ENCODE measurements at places on chromosomes 16 and 17.

DNA sequence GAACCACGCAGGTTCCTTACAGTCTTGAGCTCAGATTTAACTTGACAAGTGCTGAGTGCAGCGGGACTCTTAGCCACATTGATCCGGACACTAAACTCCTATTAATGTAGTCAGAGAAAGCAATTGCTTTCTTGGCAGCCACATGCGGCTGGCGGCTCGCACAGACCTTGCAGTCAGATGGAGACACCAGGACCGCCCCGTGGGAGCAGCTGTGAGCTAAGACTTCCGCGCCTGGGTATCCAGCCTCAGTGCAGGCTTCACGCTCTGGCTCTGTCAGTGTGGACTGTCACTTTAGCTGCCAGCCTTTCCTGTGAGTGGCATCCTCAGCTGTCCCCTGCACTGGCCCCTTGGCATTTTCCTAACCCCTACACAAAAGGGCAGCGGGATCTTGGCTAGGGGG lies 80.9 kb upstream of the NLRP1 start:
- DNase-seq = no peak

- DNase-seq = no peak
Measured at GRCh38 chr16:65120831-65121721, 787 bp downstream of the CDH11 start.

DNA sequence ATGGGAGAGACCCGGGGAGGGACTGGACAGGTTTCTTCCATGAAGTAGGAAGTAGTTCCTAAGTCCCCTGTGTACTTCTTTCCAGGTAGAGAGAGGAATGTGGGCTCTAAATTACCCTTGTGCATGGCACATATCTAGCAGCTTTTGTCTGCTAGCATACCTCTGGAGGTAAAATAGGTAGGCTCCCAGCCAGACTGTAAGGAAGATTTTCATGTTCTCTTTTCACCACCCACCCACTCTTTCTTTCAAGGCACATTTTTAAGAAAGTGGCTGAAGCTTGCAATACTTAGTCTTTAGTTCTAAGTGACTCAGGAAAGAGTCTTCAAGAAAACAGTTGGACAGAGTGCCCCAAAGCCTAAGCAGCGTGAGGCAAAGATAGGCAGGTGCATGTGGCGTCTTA lies 9.2 kb downstream of the MINK1 start:
- DNase-seq = no peak

DNA sequence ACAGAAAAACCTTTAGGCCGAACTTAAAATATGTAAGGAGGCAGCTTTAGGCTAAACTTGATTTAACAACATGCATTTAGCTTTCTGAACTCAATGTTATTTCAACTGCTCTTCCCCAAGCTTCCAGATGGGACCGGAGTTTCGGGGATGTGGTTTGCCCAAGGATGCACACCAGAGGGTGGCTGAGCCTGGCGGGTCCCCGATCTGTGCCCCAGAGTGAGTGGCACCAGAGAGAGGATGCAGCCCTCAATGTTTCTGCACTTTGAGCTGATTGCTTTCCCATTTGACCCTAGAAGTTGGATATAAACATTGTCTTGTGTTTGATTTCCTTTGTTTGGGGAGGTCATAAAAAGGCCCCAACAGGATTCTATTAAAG lies 348.0 kb upstream of the TNRC6C start:
- DNase-seq = no peak

DNA sequence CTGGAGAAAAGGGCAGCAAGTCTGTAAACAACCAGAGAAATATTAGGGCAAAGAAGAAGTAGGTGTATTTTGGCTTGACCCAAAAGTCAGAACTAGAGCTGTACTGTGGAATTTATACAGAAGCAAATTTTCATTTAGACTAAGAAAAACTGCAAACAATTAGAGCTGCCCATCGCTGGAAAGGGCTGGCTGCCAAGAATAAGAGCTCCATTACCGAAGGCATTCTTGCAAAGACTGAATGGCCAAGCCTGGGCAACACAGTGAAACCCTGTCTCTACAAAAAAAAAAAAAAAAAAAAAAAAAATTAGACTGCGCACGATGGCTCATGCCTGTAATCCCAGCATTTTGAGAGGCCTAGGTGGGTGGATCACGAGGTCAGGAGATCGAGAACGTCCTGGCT lies 53.9 kb upstream of the TMC5 start:
- peak; percentile 28 for DNase-seq

- no peak for DNase-seq
Measured at GRCh38 chr16:27678955-27679354, 129.0 kb downstream of the KATNIP start.

DNA sequence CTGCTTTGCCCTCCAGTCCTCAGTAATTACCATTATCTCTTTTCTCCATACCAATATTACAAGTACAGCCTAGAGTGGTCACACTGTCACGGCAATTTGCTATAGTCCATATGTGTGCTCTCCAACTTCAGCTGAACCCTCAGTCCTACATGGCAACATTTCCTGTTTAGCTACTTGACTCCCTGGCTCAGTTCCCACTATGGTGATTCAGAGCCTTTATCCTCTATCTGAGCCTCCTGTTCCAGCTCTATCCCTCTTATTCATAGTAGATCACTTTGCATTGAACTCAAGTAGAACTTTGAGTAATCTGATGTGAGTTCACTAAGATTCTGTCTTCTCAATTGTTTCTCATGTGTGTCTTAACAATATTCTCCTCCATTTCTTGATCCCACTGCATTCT lies 43.7 kb upstream of the GOSR1 start:
- no peak for DNase-seq

GRCh38 chr17:1008008-1008761 lies 11.3 kb downstream of the TIMM22 start:
- DNase-seq = no peak

DNA sequence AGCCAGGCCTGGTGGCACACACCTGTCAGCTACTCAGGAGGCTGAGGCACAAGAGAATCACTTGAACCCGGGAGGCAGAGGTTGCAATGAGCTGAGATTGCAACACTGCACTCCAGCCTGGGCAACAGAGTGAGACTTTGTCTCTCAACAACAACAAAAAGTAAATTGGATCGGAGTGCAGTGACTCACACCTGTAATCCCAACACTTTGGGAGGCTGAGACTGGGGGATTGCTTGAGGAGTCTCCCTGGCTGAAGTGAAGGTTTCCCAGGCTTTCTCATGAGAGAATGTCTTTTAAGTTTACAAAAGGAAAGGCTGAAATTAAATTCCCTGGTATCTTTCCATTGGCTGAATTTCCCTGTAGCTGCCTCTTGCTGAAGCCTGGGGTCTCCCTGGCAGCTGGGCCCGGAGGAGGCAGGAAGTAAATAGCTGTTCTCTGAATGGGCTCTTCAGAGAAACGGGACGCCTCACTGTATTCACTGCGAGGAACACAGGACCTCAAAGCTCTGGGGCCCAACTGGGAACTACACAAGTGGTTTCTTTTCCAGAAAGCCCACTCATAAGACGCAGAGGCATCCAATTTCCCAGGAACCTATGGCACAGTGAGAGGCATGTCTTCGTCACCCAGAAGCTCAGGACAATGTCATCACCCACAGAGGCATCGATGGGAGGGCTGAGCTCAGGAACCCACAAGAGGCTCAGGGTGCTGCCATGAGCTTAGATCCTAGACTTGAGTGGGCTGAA lies 77.4 kb upstream of the SMURF2 start:
- DNase-seq = no peak

- DNase-seq = no peak
Measured at GRCh38 chr17:3851461-3852100, 5.5 kb upstream of the NCBP3 start.

GRCh38 chr17:80025140-80025539 lies 10.5 kb downstream of the TBC1D16 start:
- DNase-seq = no peak

- DNase-seq = no peak
Measured at GRCh38 chr17:4607261-4607741, 23.0 kb downstream of the SMTNL2 start.

GRCh38 chr17:2053380-2054261 lies 1.3 kb upstream of the HIC1 start:
- peak; percentile 48 for DNase-seq

DNA sequence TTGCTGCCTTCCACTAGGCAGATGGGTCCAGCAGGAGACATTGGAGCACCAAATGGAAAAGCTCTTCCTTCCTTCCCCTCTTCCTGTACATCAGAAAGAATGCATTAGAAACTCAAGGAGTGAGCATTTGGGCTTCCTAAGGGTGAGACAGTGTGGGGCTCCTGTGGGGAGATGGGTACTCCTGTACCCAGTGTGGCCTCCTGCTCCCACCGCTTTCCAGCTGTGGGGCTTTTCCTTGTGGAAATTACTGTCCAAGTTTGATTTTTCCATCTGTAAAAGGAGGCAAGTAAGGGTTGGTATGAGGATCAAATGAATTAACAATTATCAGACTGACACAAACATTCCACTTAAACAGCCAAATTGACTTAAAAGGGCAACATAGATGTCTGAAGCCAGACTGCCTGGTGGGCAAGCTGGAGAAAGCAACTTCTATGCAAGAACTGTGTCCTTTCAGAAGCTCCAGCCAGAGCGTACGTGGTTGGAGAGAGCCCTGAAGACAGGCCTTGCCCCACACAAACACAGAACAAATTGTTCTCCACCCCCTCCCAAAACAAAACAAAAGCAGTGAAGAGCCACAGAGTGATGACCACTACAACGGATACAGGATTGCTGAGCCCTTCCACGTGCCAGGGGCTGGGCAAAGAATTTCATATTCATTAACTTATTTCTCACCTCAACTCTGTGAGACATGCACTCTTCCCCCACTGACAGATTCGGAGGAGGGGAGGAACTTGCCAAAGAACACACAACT lies 23.1 kb upstream of the ALDH3A1 start:
- DNase-seq = no peak

- DNase-seq = no peak
Measured at GRCh38 chr16:35314298-35314697, 1854.9 kb downstream of the TP53TG3F start.

- no peak for DNase-seq
Measured at GRCh38 chr17:57108671-57109392, 23.8 kb downstream of the AKAP1 start.

- DNase-seq = no peak
Measured at GRCh38 chr16:14135704-14136103, 64.6 kb downstream of the MRTFB start.

DNA sequence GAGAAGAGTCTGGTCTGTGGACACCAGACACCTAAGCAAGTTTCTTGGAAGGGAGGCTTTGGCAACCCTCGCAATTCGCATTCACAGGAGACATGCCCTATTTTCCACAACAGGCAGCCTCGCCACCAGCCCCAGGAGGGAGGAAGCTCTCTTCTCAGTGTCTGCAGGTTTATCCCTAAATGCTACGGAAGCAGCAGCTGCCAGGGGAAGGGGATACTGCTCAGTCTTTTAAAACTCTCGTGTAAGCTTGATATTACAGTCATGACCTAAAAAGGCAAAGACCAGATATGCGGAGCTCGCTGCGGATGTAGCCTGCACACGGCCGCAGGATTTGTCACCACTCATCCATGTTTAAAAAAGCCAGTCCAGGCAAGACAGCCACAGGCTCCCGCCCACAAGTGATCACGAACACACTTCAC lies 159.2 kb upstream of the RPH3AL start:
- DNase-seq = no peak

- no peak for DNase-seq
Measured at GRCh38 chr16:58532414-58532813, 17.1 kb downstream of the SETD6 start.

DNA sequence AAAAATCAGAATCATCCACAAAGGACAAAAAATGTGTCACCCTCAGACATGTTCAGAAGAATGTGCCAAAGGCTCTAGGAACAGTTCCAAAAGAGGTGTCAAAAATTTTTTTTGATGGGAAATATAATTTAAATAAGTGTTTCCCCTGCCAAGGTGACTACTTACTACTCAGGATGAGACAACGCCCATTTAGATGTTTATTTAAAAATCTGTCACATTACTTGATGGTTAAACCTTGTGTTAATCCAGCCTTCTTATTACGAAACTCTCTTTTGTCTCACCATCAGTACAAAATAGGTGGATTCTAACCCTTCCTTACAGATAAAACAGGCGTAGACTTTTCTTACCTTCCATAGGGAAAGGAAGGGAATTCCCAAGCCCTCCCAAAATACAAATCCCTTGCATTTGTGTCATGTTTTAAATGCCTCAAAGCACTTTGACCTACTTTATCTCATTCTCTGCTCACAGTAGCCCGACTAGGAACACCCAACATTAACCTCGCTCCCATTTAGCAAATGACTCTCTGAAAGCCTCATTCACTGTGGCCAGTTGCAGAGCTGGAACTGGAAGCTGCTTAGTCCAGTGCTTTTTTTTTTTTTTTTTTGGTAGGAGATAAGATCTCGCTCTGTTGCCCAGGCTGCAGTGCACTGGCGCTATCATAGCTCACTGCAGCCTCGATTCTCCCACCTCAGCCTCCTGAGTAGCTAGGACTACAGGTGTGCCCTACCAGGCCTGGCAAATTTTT lies 5.8 kb upstream of the GNA13 start:
- no peak for DNase-seq

GRCh38 chr16:11410376-11411058 lies 65.3 kb downstream of the RMI2 start:
- no peak for DNase-seq

- DNase-seq = no peak
Measured at GRCh38 chr17:32553168-32553567, 66.4 kb downstream of the CDK5R1 start.

DNA sequence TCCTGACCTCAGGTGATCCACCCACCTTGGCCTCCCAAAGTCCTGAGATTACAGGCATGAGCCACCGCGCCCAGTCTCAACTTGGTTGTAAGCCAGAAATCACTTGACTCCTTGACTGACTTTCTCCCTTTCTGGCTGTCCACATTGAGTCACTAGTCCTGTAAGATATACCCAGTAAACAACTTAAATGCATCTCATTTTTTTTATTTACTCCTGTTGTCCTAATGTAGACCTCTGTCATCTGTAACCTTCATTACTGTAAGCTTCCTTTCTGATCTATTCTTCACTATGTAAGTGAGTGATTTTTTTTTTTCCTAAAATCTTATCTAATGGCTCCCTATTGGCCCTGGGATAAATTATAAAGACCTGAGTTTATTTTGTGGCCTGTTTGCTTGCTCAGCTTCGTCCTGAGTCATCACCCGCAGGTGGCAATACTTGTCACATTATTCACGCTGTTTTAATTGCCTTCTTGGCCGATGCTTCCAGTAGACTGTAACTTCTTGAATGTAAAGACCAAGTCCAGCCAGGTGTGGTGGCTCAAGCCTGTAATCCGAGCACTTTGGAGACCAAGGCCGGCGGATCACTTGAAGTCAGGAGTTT lies 41.0 kb downstream of the PAFAH1B1 start:
- no peak for DNase-seq

DNA sequence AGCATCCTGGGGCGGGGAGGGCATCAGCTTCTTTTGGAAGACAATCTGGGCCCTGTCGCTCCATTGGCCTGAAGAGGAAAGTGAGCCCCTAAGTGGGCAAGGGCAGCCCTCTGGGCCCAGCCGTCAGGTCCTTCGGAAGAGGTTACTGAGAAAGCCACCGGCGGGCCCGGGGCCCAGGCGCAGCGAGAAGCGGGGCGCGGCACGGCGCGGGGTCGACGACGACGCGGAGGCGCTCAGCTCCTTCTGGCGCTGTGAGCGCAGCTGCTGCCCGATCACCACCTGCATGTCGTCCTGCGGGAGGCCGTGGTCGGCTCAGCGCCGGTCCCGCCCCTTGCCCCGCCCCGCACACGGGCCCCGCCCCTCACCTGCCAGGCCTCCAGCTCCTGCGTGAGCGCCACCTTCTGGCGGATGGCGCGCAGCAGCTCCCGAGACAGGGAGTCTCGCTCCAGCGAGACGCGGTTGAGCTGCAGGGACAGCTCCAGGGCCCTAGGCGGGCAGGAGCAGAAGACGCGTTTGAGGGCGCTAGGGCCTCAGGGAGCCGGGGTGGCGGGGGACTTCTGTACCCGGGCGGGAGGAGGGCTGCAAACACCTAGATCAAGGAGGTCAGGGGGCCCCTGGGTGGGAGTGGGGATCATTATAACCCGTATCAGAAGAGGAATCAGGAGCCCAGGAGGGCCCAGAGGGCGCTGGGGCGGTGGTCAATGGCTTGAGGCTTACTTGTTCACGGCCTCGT lies 4.3 kb downstream of the THOC6 start:
- DNase-seq = no peak
